M059J (cell line): ENCODE measurements at places on chromosomes 13 and 19. TPM values are rescaled to one million over a fixed set of nuclear protein-coding genes. Genes with fewer than 3 reads are reported as not detected.
A peak's percentile ranks its signal among the peaks of the same experiment; 100 is the strongest.

TEAD2 gene
- 17.4 and 20.3 TPM in 2 replicates for total RNA-seq

TPGS1 gene
- total RNA-seq = 43.6 and 43.9 TPM in 2 replicates

ZNF606 gene
- 13.2 and 13.4 TPM in 2 replicates for total RNA-seq

KCNC3 gene
- total RNA-seq = not detected in 2 replicates

C2CD4C gene
- total RNA-seq = 0.74 TPM in 1 of 2 replicates, not detected in the other

ZNF724 gene
- 11.1 and 14.0 TPM in 2 replicates for total RNA-seq

DNA sequence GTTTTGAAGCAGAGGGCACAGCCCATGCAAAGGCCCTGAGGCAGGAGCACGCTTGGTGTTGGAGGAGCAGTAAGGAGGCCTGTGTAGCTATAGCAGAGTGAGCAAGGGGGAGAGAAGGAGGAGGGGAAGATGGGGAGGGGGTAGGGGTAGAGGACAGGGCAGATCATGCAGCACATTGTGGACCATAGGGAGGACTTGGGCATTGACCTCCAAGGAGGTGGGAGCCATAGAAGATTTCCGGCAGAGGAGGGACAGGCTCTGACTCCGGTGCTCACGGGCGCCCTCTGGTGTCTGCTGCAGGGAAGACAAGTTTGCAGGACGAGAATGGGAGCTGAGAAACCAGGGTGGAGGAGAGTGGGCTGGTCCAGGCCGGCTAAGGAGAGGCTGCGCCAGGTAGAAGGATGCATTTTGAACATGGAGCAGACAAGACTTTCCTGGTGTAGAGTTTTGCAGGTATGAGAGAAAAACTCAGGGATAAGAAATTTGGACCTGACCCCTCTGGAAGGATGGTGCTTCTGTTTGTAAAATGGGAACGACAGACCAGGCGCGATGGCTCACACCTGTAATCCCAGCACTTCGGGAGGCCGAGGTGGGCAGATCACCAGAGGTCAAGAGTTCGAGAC, 13.7 kb upstream of the CREB3L3 start:
- DNase-seq = peak; percentile 66

DNA sequence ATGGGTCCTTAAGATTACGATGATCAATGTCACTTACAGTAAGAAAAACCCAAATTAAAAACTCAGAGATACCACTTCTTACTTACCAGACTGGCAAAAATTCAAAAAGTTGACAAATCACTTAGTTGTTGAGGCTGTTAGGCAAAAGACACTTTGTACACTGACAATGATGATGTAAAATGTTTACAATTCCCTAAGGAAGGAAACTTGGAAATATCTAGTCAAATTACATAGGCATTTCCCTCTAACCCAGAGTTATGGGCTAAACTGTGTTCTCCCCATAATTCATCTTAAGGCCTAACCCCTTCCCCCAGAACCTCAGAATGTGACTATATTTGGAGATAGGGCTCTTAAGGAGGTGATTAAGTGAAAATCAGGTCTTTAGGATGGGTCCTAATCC, 12.0 kb downstream of the TGDS start:
- no peak for DNase-seq

GRCh38 chr19:12952488-12953137, 4.4 kb downstream of the GADD45GIP1 start:
- DNase-seq = peak; percentile 87

- DNase-seq = no peak
Observed at GRCh38 chr19:38060331-38060730, 153.3 kb downstream of the SIPA1L3 start.

DNA sequence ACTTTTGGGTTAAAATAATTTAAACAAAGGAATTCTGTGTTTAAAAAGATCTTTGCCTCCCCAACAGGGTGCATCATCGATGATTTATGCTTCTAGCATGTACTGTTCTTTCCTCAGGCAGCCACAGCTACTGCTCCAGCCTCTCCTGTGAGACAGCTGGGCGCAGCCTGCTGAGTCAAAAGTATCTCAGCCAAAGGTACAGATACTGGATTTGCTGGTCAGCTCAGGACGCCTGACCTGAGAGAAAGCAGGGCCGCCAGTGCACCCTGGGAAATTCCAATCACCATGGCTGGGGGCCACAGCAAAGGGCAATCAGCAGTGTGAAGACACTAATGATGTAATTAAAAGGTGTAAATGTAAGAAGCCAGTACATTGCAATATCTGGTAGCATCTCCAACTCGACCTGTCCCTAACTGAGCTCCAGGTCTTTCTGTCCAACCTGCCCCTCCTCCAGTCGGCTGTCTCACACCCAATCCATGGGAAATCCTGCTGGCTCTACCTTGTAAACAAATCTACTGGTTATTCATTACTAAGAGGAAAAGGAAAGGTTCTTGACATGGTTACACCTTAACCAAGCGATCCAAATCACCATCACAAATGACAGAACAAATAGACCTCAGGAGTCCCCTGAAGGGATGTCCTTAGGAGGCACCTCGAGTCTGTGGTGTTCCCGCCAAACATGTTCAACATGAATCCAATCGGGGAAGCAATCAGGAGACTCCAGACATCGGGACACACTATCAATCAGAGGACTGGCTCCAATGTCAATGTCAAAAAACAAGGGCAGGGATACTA, 7.3 kb downstream of the OPA3 start:
- peak; percentile 97 for DNase-seq

DNA sequence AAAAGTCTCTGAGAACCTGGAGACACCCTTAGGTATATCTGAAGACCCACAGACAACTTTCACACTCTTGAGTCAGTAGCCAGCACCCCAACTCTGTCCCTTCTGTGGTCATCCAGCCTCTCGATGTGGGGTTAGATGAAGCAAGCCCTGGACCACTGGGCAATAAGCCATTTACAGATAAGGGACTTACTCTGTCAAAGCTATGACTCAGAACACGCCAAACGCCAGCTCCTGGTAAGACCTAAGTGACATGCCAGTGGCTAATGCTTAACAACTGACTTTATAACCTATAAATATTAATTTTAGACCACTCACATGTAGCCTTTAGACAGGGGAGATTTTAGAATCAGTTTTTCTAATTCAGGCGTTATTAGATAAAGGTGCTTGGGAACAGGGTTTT, 85.7 kb downstream of the SHISA2 start:
- DNase-seq = peak; percentile 87

- DNase-seq = no peak
Observed at GRCh38 chr13:46164661-46165060, 17.3 kb downstream of the LCP1 start.

DNA sequence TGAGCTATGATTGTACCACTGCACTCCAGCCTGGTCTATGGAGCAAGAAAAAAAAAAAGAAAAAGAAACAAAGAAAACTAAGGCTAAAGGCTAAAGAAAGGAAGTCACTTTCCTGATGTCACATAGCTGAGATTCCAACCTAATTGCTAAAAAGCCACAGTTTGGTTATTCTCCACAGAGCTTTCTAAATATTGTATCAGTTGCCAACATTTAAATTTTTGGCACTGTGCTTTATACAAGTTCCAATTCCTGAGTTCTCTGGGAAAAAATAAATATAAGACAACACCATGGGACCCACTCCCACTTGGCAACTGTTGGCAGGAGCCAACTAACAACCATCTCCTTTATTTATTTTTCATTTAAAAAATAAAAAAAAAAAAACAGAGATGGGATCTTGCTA, 11.2 kb upstream of the LYPD3 start:
- peak; percentile 95 for DNase-seq

DNA sequence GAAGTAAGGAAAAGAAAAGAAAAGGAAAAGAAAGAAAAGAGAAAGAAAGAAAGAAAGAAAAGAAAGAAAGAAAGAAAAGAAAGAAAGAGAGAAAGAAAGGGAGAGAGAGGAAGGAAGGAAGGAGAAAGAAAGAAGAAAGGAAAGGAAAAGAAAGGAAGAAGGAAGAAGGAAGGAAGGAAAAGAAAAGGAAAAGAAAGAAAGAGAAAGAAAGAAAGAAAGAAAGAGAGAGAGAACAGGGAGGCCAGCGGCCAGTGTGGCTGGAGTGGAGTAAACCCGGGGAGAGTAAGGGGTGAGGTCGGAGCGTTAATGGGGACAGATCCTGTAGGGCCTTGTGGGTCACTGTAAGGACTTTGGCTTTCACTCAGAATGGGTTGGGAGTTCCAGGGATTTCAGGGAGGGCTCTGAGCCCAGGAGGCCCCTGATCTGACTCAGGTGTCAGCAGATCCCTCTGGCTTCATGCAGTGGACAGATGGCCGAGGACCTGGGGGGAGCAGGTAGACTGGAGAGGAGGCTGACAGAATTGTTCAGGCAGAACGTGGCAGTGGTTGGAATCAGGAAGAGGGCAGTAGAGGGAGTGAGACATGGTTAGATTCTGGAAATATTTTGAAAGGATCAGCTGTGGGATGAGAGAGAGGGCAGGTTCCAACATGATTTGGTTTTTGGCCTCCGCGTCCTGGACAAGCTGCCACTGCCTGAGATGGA, 19.8 kb upstream of the FXYD3 start:
- DNase-seq = no peak

- peak; percentile 76 for DNase-seq
Observed at GRCh38 chr19:39409208-39410016, 2.8 kb downstream of the ZFP36 start.
